ENCODE measurements at places on chromosomes 3 and 15.

DNA sequence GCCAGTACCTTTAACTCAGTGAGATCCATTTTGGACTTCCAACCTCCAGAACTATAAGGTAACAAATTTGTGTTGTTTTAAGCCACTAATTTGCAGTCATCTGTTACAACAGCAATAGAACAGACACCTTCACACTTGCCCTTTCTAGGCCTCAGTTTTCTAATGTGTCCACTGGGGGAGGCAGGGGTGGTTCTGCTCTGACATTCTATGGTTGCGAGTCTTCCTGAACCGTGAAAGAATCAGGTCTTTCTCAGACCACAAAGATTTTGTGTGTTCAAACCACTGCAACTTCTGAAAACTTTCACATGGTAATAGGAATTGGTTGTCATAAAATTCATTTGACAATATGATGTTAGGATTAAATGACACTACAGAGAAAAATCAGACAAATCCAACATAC lies 26.8 kb upstream of the CSTA start:
- DNase-seq: no peak

GRCh38 chr3:186342197-186342596 lies 19.8 kb downstream of the DGKG start:
- DNase-seq: no peak

GRCh38 chr3:43032646-43033628 lies 53.8 kb downstream of the GASK1A start:
- no peak for DNase-seq

DNA sequence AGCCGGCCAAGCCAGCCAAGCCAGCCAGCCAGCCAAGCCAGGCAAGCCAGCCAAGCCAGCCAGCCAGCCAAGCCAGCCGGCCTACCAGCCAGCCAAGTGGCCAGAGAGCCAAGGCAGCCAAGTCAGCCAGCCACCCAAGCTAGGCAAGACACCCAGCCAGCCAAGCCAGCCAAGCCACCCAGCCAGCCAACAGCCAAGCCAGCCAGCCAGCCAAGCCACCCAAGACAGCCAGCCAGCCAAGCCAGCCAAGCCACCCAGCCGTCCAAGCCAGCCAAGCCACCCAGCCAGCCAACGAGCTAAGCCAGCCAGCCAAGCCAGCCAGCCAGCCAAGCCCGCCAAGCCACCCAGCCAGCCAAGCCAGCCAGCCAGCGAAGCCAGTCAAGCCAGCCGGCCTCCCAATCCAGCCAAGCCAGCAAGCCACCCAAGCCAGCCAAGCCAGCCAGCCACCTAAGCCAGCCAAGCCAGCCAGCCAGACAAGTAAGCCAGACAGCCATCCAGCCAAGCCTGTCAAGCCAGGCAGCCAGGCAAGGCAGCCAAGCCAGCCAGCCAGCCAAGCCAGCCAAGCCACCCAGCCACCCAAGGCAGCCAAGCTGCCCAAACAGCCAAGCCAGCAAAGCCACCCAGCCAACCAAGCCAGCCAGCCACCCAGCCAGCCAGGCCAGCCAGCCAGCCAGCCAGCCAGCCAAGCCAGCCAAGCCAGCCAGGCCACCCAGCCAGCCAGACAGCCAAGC lies 200.5 kb downstream of the GOLGA6L6 start:
- DNase-seq: peak; percentile 40

GRCh38 chr3:72951259-72951722 lies 45.3 kb upstream of the PPP4R2 start:
- DNase-seq: no peak

GRCh38 chr3:196590279-196590678 lies 21.8 kb downstream of the FBXO45 start:
- DNase-seq: no peak

GRCh38 chr3:52539010-52539653 lies 2.7 kb downstream of the UQCC5 start:
- DNase-seq: no peak

GRCh38 chr15:25375557-25375956 lies 63.3 kb downstream of the UBE3A start:
- DNase-seq: no peak

DNA sequence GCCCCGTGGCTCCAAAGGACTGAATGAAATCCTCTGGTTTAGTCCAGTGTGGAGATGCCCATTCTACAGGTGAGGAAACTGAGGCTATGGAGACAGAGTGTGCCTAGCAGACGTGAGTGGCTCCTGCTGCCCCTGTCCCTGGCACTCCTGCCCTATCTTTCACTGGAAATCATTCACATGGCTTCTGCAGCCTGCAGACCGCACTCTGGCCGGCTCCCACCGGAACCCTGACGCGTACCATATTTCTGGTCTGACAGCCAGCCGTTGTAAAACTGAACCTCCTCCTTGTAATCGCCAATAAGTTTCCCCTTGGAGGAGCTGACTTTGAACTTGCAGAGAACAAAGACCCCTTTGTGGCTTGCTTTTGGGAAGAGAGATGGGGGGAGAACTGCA lies 136.5 kb downstream of the CHSY1 start:
- DNase-seq: no peak

GRCh38 chr15:64003182-64003581 lies 43.1 kb downstream of the DAPK2 start:
- DNase-seq: no peak

DNA sequence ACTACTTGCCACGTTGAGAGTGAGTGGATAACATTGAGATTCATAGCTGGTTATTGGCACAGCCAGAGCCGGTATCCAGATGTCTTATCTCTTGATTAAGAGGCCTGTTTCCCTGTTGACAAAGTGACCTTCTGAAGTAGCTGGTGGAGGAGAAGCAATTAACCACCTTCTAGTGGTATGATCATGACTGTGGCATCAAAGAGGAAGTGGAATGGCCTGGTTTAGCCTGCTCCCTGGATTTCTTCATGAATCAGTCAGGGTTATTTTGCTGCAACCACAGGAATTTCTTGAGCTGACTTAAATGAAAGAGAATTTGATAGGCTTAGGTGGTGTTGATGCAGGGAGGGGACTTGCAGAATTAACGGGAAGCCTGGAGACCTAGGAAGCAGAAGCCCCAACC lies 398.3 kb downstream of the MFSD1 start:
- DNase-seq: no peak

GRCh38 chr3:48222616-48223513 lies at the start of gene CAMP:
TSS of gene CAMP (plus strand) at chr3:48223495. CDS start at chr3:48223512, 17 bp downstream.
- peak; percentile 79 for DNase-seq

DNA sequence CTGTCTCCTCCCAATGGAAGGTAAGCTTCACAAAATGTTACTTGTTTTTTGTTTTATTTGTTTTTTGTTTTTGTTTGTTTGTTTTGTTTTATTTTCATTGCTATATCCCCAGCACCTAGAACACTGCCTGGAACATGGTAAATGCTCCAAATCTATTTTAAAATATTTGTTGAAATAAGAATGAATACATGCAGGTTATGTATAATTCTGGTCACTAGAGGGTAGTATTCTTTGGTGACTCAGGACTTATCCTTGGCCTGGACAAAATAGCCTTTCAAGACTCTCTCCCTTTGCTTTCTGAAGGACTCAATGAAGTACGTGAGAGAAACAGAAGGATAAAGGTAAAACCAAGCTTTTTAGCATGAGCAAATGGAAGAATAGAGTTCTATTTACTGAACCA lies 46.9 kb upstream of the PPP2R3A start:
- no peak for DNase-seq

DNA sequence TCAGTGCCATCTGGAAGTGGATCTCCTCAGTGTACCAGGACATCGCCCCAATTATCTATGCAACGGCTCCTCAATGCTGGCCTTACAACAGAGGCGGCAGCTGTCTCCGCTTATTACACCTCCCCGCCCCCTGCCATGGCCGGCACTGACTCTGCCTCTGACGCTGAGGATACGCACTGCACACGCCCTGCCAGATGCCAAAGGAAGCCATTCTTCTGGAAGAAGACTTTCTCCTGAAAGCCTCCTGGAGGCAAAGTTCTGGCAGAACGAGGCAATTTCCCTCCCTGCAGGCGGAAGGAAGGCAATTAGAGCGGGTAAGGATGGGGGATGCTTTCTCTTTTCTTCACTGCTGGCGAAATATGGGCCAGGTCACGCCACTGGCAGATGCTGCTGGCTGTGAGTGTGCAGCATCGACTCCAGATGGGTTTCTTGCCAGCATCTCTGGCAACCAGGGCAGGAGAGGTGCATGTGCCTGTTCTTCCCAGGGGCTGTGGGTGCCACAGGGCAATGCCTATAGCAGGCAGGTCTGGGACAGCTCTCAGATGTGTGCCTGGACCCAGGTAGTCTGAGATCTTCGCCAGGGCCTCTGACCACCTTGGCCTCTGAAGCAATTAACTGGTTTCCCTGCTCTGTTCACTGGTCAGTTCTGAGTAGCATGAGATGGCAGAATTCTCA lies 62.2 kb upstream of the MRPS22 start:
- no peak for DNase-seq

GRCh38 chr3:172221547-172221946 lies 182.2 kb downstream of the FNDC3B start:
- no peak for DNase-seq

DNA sequence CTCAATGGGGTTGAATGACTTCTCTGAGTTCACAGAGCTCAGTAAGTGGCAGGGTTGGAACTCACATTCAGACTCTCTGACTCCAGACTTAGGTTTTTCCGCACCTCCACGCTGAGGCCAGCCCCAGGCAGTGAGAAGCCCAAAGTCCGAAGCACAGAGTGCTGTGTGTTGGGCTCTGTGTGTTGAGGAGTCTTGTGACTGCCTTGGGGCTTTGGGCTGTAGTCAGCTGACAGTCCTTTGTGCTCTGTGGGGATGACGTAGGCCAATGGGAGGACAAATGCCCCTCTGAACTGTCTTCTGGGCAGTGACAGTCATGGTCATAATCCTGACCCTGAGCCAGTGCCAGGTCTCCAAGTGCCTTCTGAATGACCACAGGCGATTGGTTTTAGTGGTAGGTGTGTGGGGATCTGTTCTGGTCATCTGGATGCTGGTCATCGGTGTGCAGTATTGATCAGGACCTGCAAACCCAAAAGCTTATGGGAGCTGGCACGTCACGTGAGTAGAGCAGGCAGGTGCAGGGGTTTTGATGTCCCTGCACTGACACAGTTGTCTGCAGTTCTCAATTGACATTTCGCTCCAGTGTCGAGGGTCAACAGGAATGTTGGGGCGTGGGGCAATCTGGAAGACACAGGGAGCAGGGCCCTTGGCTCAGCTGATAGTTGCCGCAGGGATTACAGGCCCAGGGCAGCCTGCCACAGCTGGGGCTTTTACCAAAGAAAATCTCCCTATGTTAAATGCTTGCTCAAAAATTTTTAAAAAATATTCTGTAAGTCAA lies 45.3 kb downstream of the CAPN3 start:
- no peak for DNase-seq

GRCh38 chr3:128523591-128523990 lies 30.6 kb upstream of the GATA2 start:
- DNase-seq: peak; percentile 24

DNA sequence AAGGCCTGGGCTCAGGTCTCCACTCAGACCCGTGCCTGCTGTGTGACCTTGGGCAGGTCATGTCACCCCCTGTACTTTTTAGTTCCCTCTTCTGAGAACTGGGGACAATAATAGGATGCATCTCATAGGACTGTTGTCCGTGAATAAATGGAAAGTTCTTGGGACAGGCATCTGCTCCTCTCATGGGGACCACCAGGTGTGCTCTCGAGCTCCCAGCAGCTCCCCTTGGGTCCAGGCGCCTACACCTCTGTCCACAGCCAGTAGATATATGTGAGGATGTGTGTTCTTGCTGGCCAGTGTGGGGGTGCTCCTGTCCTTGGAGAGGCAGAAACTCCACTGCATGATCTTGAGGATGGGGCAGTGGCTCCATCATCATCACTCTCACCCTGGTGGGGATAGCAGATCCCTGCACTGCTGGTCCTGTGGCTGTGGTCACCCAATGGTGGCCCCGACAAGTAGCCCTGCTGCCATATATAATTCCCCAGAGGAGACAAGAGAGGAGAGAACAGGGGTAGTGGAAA lies 257.6 kb upstream of the TLE3 start:
- DNase-seq: no peak

GRCh38 chr3:181533811-181534210 lies 177.9 kb upstream of the SOX2 start:
- no peak for DNase-seq

DNA sequence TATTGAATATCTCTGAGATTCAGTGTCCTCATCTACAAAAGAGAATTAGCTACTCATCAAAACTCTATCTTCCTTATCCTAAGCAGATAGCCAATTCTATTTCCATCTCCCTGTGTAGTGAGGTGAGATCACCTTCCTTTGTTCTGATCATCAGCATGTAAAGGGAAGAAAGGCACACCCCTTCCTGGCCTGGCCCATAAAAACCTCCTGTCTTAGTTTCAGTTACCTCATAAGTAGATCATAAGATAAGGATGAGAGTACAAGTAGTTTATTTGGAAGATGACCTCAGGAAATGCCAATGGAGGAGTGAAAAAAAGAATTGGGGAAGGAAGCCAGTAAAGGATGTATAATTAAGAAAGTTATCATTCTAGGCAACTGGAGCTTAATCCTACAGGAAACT lies 114.5 kb upstream of the GADL1 start:
- no peak for DNase-seq

GRCh38 chr15:48478581-48478980 lies 147.4 kb downstream of the DUT start:
- no peak for DNase-seq

DNA sequence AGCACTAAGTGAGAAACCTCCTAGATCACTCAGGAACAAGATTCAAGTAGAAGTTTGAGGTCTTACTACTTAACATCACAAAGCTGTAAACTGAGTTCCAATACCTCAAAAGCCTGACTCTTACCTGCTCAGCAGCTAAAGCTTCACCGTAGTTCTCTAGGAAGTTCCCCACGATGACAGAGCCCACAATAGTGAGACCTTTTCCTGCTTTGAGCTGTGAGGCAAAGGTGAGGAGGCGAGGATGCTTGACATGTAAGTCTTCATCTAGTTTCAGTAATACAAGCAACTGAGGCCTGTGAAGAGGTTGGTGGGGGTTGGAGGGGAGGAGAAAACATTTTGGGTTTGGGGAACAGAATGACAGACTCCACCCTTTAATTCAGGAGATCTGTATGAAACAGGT lies 15.7 kb downstream of the EMC4 start:
- no peak for DNase-seq

- DNase-seq: no peak
These were observed 87.6 kb downstream of the FOXP1 start for GRCh38 chr3:71495708-71496472.

GRCh38 chr3:127419182-127419581 lies 131.3 kb upstream of the PRR20G start:
- no peak for DNase-seq

DNA sequence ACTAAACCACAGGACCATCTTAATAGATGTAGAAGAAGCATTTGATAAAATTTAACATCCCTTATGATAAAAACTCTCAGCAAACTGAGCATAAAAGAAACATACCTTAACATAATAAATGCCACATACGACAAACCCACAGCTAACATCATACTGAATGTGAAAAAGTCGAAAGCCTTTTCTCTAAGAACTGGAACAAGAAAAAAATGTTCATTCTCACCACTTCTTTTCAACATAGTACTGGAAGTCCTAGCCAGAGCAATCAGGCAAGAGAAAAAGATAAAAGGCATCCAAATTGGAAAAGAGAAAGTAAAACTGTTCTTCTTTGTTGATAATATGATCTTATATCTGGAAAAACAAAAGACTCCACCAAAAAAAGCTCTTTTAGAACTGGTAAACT lies 134.2 kb downstream of the RPL22L1 start:
- DNase-seq: no peak

GRCh38 chr15:81050259-81050658 lies 49.5 kb downstream of the TLNRD1 start:
- DNase-seq: no peak

All from CD4-positive, alpha-beta T cell treated with Interferon gamma for 1 hour (primary cell).